ENCODE measurements at places on chromosomes 4 and X. TPM values are rescaled to one million over a fixed set of nuclear protein-coding genes. Genes with fewer than 3 reads are reported as not detected.

The CBR4 gene
- total RNA-seq: 40.3 TPM

- no peak for DNase-seq
- H3K4me1 ChIP-seq: peaks cover 6% of the 10 kb centered on the region
- H3K4me3 ChIP-seq: no peak overlapping the region
- H3K27ac ChIP-seq: no peak overlapping the region
- H3K36me3 ChIP-seq: peaks cover 5% of the 10 kb centered on the region
- no peaks in the 10 kb centered on the region for H3K27me3 ChIP-seq
Measured at GRCh38 chr4:24840362-24840761, 45.0 kb downstream of the SOD3 start.

GRCh38 chr4:146191766-146192458 lies 16.4 kb downstream of the LSM6 start:
- H3K27ac ChIP-seq: no peak overlapping the region
- H3K4me1 ChIP-seq: no peaks in the 10 kb centered on the region
- H3K36me3 ChIP-seq: peaks cover 8% of the 10 kb centered on the region
- no peaks in the 10 kb centered on the region for H3K27me3 ChIP-seq

DNA sequence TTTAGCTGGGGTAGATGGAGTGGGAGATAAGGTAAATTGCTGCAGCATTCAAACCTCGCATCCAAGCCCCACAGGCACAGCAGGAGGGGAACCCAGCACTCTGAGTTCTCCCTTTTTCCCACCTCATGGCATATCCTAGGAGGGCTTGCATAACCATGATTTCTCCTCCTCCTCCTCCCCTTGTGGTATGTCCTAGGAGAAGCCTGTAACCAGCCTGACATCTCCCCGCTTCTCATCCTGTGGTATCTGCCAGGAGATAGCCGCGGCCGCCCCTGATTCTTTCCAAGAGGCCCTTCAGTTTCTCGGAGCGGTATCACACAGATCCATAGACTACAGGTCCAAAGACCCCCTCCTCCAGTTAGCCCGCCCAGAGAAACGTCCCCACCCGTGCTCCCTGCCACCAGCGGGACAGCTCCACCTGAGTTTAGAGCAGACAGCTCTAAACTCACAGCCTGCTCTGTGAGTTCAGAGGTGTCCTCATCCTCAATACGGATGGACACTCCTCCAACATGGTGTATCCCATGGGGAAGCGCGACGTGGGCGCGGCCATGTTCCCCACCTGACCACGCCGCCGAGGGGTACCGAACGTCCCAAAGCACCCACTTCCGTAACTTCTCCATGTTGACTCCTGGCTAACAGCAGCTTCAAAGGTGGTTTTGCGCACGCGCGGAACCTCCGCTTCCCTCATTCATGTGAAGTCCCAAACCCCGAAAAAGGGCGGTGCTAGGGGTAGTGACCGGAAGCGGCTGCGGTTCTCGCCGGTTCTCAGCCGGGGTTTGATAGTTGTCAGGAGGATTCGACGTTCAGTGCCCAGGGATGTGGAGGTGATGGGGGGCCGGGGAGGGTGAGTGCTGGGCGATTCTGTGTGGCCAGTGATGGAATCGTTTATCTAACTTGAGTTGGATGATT lies at the start of gene ZNF81:
Gene ZNF81, plus strand, starts transcription at position 739 of the 909 bp plus-strand sequence. CDS start 9,366 bp downstream, outside the sequence.
- H3K36me3 ChIP-seq: no peaks in the 10 kb centered on the region
- no peaks in the 10 kb centered on the region for H3K4me1 ChIP-seq
- H3K4me3 ChIP-seq: peak within 1 kb of the TSS; percentile 64
- H3K27me3 ChIP-seq: no peaks in the 10 kb centered on the region
- peak; percentile 90 for DNase-seq
- H3K27ac ChIP-seq: peak within 1 kb of the TSS; percentile 84

Measured in spinal cord (tissue), 10 donors.